ENCODE measurements at places on chromosomes 7 and 10. TPM values are rescaled to one million over a fixed set of nuclear protein-coding genes. Genes with fewer than 3 reads are reported as not detected.

DNA sequence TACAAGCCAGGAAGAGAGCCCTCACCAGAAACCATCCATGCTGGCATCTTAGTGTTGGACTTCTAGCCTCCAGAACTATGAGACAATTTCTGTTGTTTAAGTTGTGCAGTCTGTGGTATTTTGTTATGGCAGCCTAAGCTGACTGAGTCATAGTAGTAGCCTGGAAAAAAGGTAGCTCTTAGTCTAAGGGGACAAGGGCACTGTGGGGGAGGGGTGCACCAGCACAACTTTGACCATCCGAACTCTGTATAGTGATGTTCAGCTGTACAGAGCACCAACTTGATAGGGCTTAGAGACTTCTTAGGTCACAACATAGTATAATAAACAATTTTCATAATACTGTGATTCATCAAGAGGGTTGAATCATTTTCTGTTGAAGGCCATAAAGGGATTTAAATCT is 14.3 kb downstream of the EIF4EBP2 start:
- no peak overlapping the region for H3K27ac ChIP-seq
- peaks cover 22% of the 10 kb centered on the region for H3K4me1 ChIP-seq
- no peak overlapping the region for H3K4me3 ChIP-seq
- DNase-seq, result no peak

DNA sequence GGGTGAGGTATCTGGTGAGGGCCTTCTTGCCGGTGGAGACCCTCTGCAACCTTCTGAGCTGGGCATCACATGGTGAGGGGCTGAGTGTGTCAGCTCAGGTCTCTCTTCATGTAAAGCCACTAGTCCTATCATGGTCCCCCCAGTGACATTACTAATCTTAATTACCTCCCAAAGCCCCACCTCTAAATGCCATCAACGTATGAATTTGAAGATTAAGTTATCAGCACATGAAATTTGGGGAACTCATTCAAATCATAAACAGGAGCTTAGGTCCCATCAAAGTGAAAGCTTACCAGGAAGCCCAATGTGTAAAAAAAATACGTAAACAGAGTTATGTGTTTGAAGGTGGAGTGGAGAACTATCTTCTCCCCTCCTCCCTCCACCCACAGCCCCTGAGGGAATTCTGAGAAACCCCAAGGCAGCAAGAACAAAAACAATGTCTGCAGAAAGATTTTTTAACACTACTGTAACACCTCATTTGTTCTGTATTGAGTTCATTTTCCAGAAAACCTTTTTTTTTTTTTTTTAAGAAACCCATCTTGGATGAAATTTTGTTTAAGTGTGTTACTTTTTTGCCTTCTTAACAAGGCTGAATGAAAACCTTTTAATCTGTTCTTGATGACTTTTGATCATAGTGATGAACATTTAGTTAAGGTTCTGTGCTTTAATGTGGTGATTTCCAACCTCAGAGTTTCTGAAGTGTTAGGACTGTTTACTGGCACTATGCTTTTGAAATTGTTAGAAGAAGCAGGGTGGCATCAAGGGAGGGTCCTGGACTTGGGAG is 19.1 kb upstream of the PCGF5 start:
- no peaks in the 10 kb centered on the region for H3K27me3 ChIP-seq
- no peaks in the 10 kb centered on the region for H3K4me1 ChIP-seq
- no peaks in the 10 kb centered on the region for H3K36me3 ChIP-seq
- H3K27ac ChIP-seq, result no peak overlapping the region
- H3K4me3 ChIP-seq, result no peak overlapping the region

Gene VWDE
- not detected for total RNA-seq

DNA sequence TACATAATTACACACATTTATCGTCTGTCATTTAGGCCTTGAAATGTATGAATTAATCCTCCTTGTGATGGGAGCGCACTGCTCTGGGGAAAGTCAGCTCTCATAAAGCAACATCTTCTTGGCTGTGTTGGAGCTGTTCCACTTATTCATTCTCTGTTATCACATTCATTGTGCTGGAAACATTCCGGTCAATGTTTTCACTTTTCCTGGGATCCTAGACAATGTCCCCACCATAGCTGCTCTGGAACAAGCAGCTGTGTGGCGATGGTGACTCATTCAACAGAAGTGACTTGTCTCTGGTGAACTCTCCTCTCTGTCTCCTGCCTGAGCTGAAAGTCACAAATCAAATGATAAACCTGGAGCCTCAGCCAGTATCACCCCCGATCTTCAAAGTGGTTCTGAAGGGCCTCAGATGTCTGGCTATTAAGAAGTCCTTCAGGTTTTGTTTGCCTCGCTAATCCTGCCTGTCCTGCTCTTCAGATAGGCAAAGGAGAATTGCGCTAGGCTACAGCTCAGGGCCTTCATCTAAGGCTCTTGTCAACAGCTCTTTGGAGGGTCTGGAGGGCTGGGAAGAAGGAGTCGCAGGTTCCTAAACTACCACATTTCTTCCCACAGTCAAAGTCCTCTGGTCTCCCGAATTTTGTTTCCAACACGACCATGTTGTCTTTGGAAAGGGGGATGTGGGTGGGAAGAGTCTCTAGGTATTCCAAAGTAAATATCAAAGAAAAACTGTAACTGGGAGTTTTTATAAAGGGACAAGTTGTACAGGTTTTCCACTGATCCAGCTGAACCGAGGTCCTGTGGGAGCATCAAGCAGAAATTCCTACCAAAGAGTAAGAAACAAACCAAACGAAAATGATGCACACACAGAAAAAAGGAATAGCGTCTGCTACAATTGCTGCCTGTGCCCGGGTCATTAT is 29.3 kb downstream of the KLF6 start:
- H3K27ac ChIP-seq, result no peak overlapping the region
- no peaks in the 10 kb centered on the region for H3K36me3 ChIP-seq
- H3K4me3 ChIP-seq, result no peak overlapping the region
- H3K4me1 ChIP-seq, result peaks cover 1% of the 10 kb centered on the region
- no peaks in the 10 kb centered on the region for H3K27me3 ChIP-seq

Gene HOXA1
- total RNA-seq, result 4.1 TPM

- peak overlapping the region; percentile 88 for H3K27ac ChIP-seq
- peak overlapping the region; percentile 96 for H3K4me3 ChIP-seq
- no peaks in the 10 kb centered on the region for H3K27me3 ChIP-seq
- peaks cover 13% of the 10 kb centered on the region for H3K4me1 ChIP-seq
Measured at GRCh38 chr10:121975295-121976086, 474 bp upstream of the NSMCE4A start.

Gene RHOBTB1
- not detected for total RNA-seq

Gene IFIT5
- total RNA-seq, result 0.30 TPM

Gene LMBR1
- 123 TPM for total RNA-seq

Gene ADGRA1
- not detected for total RNA-seq

Measured in Karpas-422 (cell line).